Spleen (tissue), 13 donors: ENCODE measurements at places on chromosomes 5 and 9. TPM values are rescaled to one million over a fixed set of nuclear protein-coding genes. Genes with fewer than 3 reads are reported as not detected.
A peak's percentile ranks its signal among the peaks of the same experiment; 100 is the strongest.

DNA sequence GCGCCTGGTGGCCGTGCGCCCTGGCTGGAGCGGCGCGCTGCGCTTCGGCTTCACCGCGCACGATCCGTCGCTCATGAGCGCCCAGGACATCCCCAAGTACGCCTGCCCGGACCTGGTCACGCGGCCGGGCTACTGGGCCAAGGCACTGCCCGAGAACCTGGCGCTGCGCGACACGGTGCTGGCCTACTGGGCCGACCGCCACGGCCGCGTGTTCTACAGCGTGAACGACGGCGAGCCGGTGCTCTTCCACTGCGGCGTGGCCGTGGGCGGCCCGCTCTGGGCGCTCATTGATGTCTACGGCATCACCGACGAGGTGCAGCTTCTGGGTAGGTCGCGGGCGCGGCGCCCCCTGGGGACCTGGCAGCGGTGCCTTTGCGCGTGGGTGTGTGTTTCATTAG, 28.9 kb downstream of the NEURL1B start:
- DNase-seq: peak; percentile 65
- H3K4me1 ChIP-seq: no peaks in the 10 kb centered on the region
- no peak overlapping the region for H3K27ac ChIP-seq
- no peaks in the 10 kb centered on the region for H3K36me3 ChIP-seq

GRCh38 chr9:99040251-99040900, 64.5 kb upstream of the TGFBR1 start:
- H3K4me1 ChIP-seq: peaks cover 33% of the 10 kb centered on the region
- H3K4me3 ChIP-seq: no peak overlapping the region
- no peaks in the 10 kb centered on the region for H3K36me3 ChIP-seq
- no peak overlapping the region for H3K27ac ChIP-seq
- DNase-seq: no peak

DNA sequence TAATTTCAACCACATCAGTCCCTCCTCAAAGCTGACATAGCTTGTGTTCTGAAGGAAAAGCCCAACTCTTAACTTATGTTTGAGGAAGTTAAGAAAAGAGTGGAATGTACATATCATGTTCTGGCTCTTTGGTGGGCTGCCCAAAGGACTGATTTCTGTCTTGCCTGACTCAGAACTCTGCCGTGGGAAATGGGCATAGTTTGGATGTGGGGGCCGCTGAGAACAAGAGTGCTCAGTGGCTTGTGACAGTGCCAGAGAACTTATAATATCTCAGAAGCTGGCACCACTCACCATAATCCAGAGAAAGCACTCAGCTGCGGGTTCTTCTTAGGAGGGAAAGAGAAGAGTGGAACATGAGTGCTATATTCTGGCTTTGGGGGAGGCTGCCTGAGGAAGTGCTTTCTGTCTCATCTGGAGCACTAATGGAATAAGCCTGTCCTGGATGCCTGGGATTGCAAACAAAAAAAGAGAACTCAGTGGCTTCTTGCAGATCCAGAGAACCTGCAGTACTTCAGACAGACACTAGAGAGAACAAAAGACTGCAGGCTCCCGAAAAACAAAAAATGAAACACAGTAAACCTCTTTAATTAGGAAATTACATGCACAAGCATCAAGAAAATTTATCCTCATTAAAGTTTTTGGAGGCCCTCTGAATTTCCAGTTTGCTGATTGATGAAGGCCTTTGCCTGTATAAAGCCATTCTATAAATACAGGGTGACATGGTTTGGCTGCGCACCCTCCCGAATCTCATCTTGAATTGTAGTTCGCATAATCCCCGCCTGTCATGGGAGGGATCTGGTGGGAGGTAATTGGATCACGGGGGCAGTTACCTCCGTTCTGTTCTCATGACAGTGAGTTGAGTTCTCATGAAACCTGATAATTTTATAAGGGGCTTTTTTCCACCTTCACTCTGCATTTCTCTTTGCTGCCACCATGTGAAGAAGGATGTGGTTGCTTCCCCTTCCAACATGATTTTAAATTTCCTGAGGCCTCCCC, 207.0 kb downstream of the DMAC1 start:
- no peak overlapping the region for H3K27ac ChIP-seq
- no peaks in the 10 kb centered on the region for H3K4me1 ChIP-seq
- H3K27me3 ChIP-seq: no peaks in the 10 kb centered on the region

DNA sequence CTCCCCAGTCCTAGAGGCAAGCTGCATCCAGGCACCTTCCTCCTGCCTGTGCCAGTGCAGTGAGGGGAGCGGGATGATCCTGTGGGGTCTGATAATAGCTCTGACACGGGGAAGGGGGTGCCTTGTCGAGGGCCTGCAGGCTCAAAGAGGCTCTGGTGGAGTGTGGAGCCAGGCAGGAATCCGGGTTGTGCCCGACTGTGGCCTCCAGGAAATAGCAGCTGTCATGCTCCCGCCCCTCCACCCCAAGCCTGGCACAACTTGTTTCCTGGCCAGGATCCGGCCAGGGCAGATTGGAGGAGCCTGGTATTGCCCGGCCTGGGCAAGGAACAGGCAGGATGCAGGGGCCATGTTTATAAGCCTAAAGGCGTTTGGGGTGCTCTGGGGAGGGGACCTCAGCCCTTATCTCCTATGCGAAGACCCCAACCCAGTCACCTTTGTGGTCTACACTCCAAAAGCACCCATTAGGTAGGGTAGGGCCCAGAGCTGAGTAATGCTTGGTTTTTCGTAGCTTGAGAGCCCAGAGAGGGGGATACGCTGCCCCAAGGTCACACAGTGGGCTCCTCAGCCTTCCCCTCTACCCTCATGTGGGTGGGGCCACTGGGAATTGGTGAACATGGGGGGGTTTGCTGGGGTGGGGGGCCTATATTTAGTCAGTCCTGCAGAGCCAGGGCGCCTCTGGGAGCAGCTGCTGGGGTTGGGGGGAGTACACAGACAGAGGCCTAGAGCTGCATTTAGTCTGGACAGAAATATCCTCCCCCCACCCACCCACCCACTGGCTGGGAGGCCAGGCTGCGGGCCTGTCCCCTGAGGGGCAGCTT, 12.2 kb downstream of the CXXC5 start:
- peaks cover 99% of the 10 kb centered on the region for H3K4me1 ChIP-seq
- no peaks in the 10 kb centered on the region for H3K27me3 ChIP-seq
- H3K27ac ChIP-seq: peak overlapping the region; percentile 92
- H3K36me3 ChIP-seq: no peaks in the 10 kb centered on the region
- DNase-seq: peak; percentile 86
- no peak overlapping the region for H3K4me3 ChIP-seq

DNA sequence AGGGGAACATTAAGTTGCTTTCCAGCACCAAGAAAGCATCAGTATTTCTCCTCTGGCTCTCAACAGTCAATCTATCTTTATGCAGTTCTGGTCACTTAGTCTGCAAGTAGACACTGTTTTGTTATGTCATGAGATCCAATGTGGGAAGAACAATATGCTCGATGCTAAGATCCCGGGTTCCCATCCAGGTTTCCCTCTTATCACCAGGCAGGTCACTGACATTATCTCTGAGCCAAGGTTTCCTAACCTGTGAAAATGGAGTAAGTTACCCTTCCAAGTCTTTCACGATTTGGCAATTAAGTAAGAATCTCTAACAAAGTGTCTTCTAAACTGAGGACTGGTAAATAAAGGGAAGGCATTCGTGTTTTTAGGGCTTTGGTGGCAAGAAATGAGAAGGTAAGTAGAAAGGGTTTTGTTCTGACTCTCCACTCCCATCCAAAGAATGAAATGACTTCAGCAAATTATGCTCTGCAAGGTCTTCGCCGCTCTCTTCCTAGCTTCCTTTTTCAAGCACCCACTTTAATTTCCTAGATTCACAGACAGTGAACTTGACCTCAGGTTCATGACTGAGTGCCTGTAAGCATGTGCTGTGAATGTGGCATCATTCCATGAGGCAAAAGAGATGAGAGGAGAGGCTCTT, 86.4 kb downstream of the DCP2 start:
- H3K36me3 ChIP-seq: peaks cover 29% of the 10 kb centered on the region
- H3K27ac ChIP-seq: no peak overlapping the region

DNA sequence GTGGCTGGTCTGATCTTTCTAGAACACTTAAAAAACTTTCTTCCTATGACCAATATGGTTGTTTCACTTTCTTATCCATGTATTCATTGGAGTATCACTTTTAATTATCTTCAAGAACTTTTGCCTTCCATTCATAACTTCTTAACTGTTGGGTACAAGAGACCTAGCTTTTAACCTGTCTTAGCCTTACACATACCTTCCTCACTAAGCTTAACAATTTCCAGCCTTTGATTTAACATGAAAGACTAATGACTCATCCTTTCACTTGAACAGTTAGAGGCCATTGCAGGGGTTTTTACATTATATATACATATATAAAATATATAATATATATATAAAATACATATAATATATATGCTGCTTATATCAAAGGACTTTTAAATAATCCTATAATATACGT, 57.9 kb downstream of the ABHD17B start:
- no peaks in the 10 kb centered on the region for H3K27me3 ChIP-seq
- no peak overlapping the region for H3K4me3 ChIP-seq
- no peak overlapping the region for H3K27ac ChIP-seq
- DNase-seq: no peak
- H3K36me3 ChIP-seq: no peaks in the 10 kb centered on the region
- no peaks in the 10 kb centered on the region for H3K4me1 ChIP-seq

GRCh38 chr9:105332471-105332870, 88.0 kb downstream of the SLC44A1 start:
- DNase-seq: no peak
- no peaks in the 10 kb centered on the region for H3K4me1 ChIP-seq
- no peak overlapping the region for H3K27ac ChIP-seq
- H3K4me3 ChIP-seq: no peak overlapping the region

GRCh38 chr5:107567901-107568671, 102.7 kb downstream of the EFNA5 start:
- H3K27me3 ChIP-seq: no peaks in the 10 kb centered on the region
- H3K27ac ChIP-seq: no peak overlapping the region
- H3K4me1 ChIP-seq: peaks cover 14% of the 10 kb centered on the region
- no peaks in the 10 kb centered on the region for H3K36me3 ChIP-seq
- no peak for DNase-seq

DNA sequence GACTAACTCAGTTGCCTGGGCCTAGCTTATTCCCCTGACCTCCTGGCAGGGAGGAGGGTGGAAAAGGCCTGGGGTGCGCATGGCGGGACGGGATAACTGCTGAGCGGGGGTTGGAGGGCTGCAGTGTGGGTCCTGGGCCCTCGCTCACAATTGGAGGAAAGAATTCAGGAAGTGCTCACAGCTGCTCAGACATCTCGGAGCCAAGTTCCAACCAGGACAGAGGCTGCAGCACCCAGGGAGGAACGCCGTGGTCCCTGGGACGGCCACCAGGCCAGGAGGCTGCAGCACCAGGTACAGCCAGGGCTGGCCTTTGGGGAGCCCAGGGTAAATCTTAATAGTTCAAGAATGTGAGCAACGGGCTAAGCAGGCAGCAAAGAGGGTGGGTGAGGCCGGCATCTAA, at the start of gene SPAAR:
Gene SPAAR (plus strand): TSS at position 217 of the 400 bp plus-strand sequence. CDS start 974 bp downstream, outside the sequence.
- H3K27me3 ChIP-seq: no peaks in the 10 kb centered on the region
- peak within 1 kb of the TSS; percentile 71 for H3K27ac ChIP-seq
- no peak within 1 kb of the TSS for H3K4me3 ChIP-seq

The DPP7 gene
- 193 TPM for total RNA-seq

The LCN9 gene
- total RNA-seq: not detected

The CCNO gene
- total RNA-seq: not detected

The ARID3C gene
- total RNA-seq: not detected

The GABRA1 gene
- total RNA-seq: not detected

The MRPL41 gene
- total RNA-seq: 38.1 TPM
